ENCODE measurements at places on chromosomes 1 and 21. TPM values are rescaled to one million over a fixed set of nuclear protein-coding genes. Genes with fewer than 3 reads are reported as not detected.

Gene PWP2
- 6.2 TPM for total RNA-seq

Gene GADD45A
- total RNA-seq = 95.5 TPM

Gene SLC5A9
- total RNA-seq = not detected

Gene CDA
- 2.2 TPM for total RNA-seq

Gene LAMB3
- total RNA-seq = 3.6 TPM

Gene C1orf185
- not detected for total RNA-seq

Gene HFM1
- total RNA-seq = 8.1 TPM

Gene OR2L8
- total RNA-seq = 0.68 TPM

Gene ZSWIM5
- total RNA-seq = 12.5 TPM

Gene RGS13
- not detected for total RNA-seq

Gene MAP3K21
- 6.4 TPM for total RNA-seq

Gene PEAR1
- 15.2 TPM for total RNA-seq

Gene GNAT2
- total RNA-seq = not detected

Gene ST6GALNAC5
- total RNA-seq = not detected

Gene FAM229A
- 20.0 TPM for total RNA-seq

Gene LAMC1
- 213 TPM for total RNA-seq

Gene FMOD
- 173 TPM for total RNA-seq

Gene FCAMR
- total RNA-seq = not detected

Gene NEGR1
- total RNA-seq = 12.3 TPM

Gene C4BPB
- total RNA-seq = not detected

Gene TDRD10
- total RNA-seq = 8.9 TPM

Gene GPATCH3
- total RNA-seq = 12.0 TPM

Gene RSPH1
- total RNA-seq = 2.7 TPM

Gene TIAM1
- total RNA-seq = 2.4 TPM

Gene BRDT
- not detected for total RNA-seq

Gene FCRL3
- 0.13 TPM for total RNA-seq

Gene SPATA1
- total RNA-seq = not detected

Gene TFF2
- 2.5 TPM for total RNA-seq

Gene BGLAP
- 4.4 TPM for total RNA-seq

Gene DNMT3L
- not detected for total RNA-seq

Gene JAM2
- total RNA-seq = 10.5 TPM

Gene RIPK4
- 24.7 TPM for total RNA-seq

Gene NTRK1
- total RNA-seq = 1.2 TPM

Gene SELL
- 1.5 TPM for total RNA-seq

Gene PLEKHA6
- total RNA-seq = 2.9 TPM

Gene CD84
- 2.3 TPM for total RNA-seq

Gene DRAXIN
- not detected for total RNA-seq

Gene RGS18
- total RNA-seq = 1.2 TPM

Gene ZNF697
- total RNA-seq = 17.9 TPM

Gene FHL3
- total RNA-seq = 11.4 TPM

Gene TLR5
- total RNA-seq = 3.3 TPM

Gene OR13G1
- total RNA-seq = not detected

Gene TMEM59
- 416 TPM for total RNA-seq

Gene TRIM58
- total RNA-seq = 22.6 TPM

Gene TNFRSF14
- total RNA-seq = 47.5 TPM

Gene KHDC4
- total RNA-seq = 58.8 TPM

Gene PYGO2
- 43.3 TPM for total RNA-seq

Gene LIX1L
- 21.3 TPM for total RNA-seq

Gene TSSK3
- total RNA-seq = 6.0 TPM

Gene SLFNL1
- total RNA-seq = 1.7 TPM

Gene FYB2
- 0.78 TPM for total RNA-seq

Gene ERICH3
- total RNA-seq = not detected

Gene GJB5
- total RNA-seq = not detected

Gene PLA2G2F
- total RNA-seq = not detected

Gene FAM72A
- total RNA-seq = not detected

Gene S100A16
- total RNA-seq = 73.7 TPM

Gene SLC44A5
- total RNA-seq = 0.13 TPM

Gene SLC30A7
- 34.9 TPM for total RNA-seq

Gene OLFML2B
- total RNA-seq = 8.0 TPM

Data from thyroid gland (tissue), 4 donors.